ENCODE measurements at places on chromosomes 5 and 9.

DNA sequence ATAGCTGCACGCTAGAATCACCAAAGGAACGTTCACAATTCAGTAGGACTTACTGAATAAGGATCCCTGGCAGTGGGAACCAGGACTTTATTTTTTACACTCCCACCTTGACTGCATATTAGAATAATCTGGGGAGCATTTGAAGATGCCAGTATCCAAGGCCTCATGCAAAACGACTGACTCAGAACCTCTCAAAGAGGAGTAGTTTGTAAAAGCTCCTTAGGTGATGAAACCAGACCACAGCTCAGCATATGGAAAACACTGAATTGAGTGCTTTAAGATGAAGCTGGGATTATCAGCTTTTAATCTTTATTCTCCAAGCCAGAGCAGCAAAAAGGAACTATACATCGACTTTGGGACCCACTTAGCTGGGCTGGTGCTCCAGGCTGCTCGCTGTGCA, 288.3 kb downstream of the MLLT3 start:
- DNase-seq = no peak

DNA sequence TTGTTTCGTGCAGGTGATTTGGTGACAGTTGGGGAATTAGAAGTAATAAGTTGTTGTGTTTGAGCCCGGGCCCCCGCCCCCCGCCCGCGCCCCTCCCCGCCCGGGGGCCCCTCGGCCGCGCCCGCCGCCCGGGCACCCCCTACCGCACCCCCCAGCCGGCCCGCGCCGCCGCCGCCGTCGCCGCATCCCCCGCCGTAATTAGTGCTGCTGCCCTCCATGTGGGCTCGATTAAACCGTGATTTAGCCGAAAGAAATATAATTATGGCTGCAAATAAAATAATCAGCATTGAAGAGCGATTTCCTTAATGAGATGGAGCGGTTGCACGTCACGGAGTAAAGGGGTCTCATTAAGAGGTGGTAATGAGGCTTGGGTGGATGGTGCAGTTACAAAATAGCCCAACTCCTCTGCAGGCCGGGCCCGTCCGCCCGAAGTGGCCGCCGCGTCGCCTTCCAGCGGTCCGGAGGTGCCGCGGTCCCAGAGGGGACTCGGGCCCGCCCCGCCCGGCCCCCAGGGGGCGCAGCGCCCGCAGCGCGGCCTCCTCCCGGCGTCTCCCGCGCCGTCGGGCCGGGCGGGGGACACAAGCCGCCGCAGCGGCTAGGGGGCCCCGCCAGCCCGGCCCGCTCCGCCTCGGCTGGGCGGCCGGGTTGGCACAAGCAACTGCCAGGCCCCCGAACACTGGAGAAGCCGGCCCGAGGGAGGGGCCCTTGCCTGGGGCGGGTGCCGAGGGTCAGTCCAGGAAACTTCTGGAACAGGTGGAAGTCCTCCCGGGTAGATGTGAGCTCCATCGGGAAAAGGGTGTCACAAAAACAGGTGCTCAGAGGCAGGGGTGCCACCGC, 6.9 kb upstream of the OTP start:
- DNase-seq = no peak

DNA sequence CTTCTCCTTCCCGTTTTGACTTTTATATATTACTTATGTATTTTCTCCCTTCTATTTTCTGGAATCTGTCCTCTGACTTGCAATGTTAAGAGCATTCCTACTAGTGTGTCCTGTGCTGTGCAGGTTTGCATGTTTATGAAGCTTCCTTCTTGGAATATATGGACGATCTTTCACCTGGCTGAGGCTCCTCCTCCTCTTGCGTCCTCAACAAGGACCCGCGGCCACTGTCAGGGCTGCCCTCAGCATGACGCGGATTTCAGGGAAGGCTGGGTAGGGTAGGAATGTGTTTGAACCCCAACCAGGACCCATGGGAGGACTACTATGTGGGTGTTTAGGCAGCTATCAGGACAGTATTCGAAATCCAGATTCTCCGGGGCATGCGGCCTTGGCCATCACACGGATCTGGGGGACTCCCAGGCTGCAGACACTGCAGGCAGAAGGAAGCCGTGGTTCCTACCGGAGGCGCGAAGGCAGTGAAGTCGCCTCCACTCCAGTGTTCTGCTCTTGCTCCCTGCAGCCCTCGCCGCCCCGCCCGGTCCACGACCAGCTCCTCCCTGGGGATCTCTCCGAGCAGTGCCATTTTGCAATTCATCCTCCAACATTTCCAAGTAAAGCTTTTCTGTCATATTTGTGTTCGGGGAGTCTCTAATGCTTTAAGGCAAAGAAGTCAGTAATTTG, 37.0 kb upstream of the OSMR start:
- no peak for DNase-seq

GRCh38 chr5:63878788-63879187, 83.5 kb downstream of the HTR1A start:
- DNase-seq = no peak

GRCh38 chr9:113483676-113484257, 20.2 kb downstream of the RGS3 start:
- DNase-seq = no peak

- no peak for DNase-seq
These were observed 66.9 kb downstream of the ZCCHC7 start for GRCh38 chr9:37187292-37187691.

- DNase-seq = no peak
These were observed 27.5 kb downstream of the CDH6 start for GRCh38 chr5:31221001-31221400.
